AG04449 (cell line): ENCODE measurements at places on chromosomes 3 and 15.
A peak's percentile ranks its signal among the peaks of the same experiment; 100 is the strongest.

DNA sequence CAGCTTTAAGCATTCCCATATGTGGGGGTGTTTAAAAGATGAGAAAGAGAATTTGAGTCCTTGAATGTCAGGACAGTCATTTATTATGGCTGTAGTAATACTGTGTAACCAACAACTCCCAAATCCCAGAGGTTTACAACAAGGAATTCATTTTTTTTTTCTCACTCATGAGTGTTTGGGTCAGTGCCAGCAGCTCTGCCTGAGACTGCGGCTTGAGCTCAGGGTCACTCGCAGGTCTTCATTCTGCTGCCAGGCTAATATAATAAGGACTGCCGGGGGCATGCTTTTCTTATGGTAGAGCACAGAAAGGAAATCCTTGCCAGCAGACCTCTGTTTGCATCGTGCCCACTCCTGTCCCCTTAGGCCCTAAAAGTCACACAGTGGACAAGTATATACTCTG lies 277.9 kb upstream of the LMCD1 start:
- no peak for DNase-seq

GRCh38 chr3:196778755-196779154 lies 39.1 kb downstream of the PAK2 start:
- DNase-seq = peak; percentile 65

DNA sequence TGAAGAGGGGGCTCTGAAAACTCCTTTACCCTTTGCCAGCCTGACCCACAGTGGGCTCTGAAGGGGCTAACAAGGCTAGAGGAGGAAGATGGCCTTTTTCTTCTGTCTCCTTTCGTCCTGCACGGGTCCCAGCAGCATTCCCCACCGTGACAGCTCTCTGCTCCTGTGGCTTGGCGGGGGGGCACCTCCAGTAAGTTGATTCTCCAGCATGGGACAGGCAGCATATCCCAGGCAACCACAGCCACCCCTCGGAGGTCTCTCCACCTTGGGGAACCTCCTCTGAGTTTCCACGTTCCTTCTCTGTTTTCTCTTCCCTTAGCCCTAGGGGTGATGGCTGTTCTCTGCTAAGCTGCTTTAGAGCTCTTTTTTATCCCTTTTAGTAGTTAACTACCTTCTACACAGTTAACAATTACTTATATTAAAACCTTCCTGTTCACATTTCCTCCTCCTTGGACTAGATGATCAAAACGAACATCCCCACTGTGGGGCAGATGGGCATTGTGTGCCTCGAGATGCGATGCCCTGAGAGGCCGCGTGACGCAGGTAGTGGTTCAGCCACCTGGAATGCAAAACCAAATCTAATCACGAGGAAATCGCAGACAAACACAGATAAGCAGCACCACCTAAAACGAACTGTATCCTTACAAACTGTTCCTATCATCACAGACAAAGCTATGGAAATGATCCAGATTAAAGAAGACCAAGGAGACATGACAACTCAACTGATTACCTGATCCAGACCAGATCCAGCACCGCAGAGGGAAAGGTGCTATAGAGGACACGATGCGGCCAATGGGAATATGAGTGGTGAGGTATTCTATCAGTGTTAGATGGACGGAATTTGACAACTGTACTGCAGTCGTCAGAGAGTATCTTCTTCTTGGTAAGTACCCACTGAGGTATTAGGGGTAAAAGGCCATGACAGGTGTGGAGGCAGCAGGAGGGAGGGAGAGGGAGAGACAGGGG lies 27.7 kb downstream of the TSPAN3 start:
- DNase-seq = no peak

DNA sequence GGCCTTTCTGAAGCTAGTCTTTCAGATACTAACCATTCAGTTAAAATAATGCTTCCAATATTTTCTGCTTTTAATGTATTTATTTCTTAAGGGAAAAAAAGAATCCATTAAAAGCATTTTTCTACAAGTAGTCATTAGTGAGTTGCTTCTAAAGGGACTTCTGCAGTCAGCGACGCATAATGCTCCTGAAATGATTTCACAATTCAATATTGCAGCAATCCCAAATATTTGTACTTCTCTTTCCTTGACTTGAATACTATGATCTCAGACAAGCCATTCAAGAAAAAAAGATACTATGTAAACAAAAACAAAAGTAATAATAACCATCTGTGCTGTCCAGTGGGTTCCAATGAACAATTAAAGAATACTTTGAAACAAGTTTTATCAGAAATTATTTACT lies 681.0 kb downstream of the DIPK2A start:
- no peak for DNase-seq

DNA sequence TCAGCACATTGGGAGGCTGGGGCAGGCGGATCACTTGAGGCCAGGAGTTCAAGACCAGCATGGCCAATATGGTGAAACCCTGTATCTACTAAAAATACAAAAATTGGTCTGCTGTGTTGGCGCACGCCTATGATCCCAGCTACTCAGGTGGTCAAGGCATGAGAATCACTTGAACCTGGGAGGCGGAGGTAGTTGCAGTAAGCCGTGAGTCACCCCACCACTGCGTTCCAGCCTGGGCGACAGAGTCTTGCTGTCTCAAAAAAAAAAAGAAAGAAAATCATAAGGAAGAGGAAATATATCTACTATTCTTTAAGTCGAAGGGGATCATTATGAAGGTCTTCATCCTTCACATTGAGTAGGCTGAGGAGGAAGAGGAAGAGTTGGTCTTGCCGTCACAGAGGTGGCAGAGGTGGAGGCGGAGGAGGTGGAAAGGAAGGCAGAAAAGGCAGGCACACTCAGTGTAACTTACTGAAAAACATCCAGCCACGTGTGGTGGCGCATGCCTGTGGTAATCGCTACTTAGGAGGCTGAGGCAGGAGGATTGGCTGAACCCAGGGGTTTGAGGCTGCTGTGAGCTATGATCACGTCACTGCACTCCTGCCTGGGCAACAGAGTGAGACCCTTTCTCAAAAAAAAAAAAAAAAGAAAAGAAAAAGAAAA lies 14.2 kb downstream of the CSK start:
- no peak for DNase-seq

DNA sequence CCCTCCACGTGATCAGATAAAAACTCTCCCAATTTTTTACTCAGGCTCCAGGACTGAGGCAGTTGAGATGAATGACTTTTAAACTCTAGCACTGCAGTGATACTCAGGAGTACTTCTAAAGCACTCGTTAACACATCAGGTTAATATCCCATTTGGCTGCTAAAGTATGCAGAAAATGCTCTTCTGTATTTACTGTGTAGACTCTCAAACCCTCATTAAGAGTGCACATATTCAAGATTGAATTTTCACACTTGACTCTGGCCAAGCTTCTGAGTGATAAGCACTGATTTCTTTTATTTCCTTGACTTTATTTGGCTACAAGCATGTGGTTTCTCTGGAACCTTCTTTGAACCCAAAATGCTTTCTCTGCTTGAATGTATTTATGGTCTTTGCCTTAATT lies 392.3 kb upstream of the NECTIN3 start:
- DNase-seq = no peak

DNA sequence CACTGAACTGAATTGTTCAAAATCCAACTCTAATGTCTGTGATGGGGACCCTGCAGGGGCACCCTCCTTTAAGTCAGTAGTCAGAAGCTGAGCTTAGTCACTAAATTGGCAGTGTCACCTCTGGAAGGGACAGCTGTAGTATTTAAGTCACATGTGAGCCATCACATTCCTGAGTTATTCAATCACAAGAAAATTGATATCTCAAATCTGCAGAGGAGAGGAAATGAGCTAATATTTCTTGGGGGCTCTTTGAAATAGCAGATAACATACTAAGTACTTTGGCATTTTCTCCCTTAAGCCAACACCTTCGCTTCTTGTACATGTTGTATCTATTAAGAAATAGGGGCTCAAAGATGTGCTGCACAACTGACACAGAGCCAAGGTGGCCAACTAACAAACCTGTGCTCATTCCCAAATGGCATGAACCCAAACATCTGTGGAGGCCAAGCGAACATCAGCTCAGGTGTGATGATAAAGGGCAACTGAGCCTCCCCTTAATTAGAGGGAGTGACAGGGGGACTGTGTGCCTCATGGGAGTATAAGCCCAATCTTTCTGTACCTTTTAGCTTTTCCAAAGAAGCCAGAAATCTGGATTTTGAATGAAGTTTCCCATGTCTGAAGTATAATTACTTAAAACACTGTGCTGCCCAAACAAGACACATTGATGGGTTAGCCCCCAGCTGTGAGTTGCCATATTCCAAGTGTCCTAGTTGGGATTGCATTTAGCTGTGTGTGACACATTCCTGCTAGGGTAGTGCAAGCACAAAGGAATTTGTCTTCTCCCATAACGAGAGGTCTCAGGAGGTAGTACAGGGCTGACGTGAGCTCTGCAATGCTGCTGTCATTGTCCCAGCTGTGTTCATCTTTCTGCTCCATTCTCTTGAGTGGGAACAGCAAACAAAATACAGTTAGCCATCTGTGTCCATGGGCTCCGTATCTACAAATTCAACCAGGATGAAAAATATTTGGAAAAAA lies 63.3 kb downstream of the ABHD5 start:
- no peak for DNase-seq

GRCh38 chr15:40894681-40895448 lies 615 bp downstream of the VPS18 start:
- DNase-seq = no peak

- DNase-seq = no peak
Observed at GRCh38 chr15:57552678-57553334, 38.9 kb upstream of the MYZAP start.

- no peak for DNase-seq
Observed at GRCh38 chr15:38017721-38018120, 83.3 kb downstream of the TMCO5A start.

GRCh38 chr3:41418961-41419691 lies 219.8 kb downstream of the CTNNB1 start:
- DNase-seq = peak; percentile 7

DNA sequence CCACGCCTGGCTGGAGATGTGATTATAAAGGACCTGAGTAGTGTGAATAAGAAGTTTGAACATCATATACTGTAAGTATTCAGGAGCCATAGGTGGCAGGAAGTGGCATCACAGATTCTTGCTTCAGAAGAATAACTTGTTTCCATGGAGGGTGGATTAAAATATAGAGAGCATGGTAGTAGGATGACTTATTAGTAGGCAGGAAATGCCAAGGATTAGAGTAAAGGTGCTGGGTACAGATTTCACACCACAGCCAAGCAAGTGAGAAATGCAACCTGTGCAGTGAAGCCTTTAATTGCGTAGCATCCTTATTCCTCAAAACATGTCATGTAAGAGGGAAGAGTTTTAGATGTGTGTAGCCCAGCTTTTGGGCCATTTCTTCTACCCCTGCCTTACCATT lies 30.8 kb downstream of the IFT122 start:
- no peak for DNase-seq
